ENCODE measurements at places on chromosomes 4 and X.

GRCh38 chr4:114082348-114082747 is 102.9 kb upstream of the ARSJ start:
- H3K36me3 ChIP-seq = no peaks in the 10 kb centered on the region
- no peak for DNase-seq
- no peak overlapping the region for H3K4me3 ChIP-seq
- H3K4me1 ChIP-seq = peaks cover 47% of the 10 kb centered on the region
- no peak overlapping the region for H3K27ac ChIP-seq

GRCh38 chr4:188958346-188958745 is 819.1 kb downstream of the TRIML1 start:
- no peaks in the 10 kb centered on the region for H3K36me3 ChIP-seq
- no peak overlapping the region for H3K4me3 ChIP-seq

- DNase-seq = peak; percentile 82
- H3K4me3 ChIP-seq = peak overlapping the region; percentile 85
- peak overlapping the region; percentile 77 for H3K27ac ChIP-seq
- H3K36me3 ChIP-seq = no peaks in the 10 kb centered on the region
- H3K4me1 ChIP-seq = peaks cover 72% of the 10 kb centered on the region
- no peaks in the 10 kb centered on the region for H3K27me3 ChIP-seq
These were observed 249.2 kb downstream of the TENM3 start for GRCh38 chr4:182492423-182492822.

DNA sequence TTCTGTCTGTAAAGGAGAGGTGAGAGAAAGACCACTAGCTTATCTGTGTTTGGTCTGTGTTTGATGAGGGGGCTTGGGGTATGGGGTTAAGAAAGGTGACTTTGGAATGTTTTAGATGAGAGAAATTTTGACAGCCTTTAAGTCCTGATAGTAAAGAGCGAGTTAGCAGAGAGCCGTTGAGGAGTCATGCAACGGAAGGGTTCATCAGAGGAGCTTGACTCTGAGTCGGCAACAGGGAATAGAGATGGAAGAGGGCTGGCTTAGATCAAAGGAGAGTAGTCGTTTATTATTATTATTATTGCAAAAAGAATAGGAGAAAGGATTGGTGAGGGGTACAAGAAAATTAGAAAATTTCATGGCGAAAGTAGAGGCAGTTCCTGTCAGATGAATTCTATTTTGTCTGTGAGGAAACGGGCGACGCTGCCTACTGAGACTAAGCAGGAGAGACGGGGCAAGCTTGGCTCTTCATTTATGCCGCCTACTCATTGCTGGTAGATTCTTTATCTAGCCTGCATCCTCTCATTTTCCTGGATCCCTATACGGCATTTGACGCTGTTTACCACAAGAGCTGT is 473 bp upstream of the VAMP7 start:
- H3K27ac ChIP-seq = peak overlapping the region; percentile 93
- no peak for DNase-seq
- peak overlapping the region; percentile 89 for H3K4me3 ChIP-seq
- H3K4me1 ChIP-seq = no peaks in the 10 kb centered on the region

- peak; percentile 40 for DNase-seq
- H3K4me1 ChIP-seq = peaks cover 25% of the 10 kb centered on the region
- H3K4me3 ChIP-seq = no peak overlapping the region
- no peaks in the 10 kb centered on the region for H3K27me3 ChIP-seq
These were observed 15.4 kb downstream of the HMGB2 start for GRCh38 chr4:173318648-173319211.

DNA sequence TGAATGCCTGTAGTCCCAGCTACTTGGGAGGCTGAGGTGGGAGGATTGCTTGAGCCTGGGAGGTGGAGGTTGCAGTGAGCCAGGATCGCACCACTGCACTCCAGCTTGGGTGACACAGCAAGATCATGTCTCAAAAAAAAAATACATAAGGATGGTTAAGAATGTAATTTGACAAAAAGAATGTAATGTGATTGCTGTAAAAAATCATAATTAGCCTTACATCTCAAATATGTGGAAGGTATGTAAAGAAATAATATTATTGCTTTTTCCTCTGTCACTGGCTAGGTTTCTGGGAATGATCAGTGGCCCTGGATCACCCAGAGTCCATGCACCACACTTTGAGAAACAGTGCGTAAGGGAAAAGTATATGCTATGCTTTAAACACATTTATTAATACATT is 106.1 kb upstream of the C1GALT1C1 start:
- H3K4me1 ChIP-seq = peaks cover 74% of the 10 kb centered on the region
- H3K27ac ChIP-seq = peak overlapping the region; percentile 96
- no peak for DNase-seq
- peaks cover 3% of the 10 kb centered on the region for H3K27me3 ChIP-seq
- H3K4me3 ChIP-seq = no peak overlapping the region

DNA sequence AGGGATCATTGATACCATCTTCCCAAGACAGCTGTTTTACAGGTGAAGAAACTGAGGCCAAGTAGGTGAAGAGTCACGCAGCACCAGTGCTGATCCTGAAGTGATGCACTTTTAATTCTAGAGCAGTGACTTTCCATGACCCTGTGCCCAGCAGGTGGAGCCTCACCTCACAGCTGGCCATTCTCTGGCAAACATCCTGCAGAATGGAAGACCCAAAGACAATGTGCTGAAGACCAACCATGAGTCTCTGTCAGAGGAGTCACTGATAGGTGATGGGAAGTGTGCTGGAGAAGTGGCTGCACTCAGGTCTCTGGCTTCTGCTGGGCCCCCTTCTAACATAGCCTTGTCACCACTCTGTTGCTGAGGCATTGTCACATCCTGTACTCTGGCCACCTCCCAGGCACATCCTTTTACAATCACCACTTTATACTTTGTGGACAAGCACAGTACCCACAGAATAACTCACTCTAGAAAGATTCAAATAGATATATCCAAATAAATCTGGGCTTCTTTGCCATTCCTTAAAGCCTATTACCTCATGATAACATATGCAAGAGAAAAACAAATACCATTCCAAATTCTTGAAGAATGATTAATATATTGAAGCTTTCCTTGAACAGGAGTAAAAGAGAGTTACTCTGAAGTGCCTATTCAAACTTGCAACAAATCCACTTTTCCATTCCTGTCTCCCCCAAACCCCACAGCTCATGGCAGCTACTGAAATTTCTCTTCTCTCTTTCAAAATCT is 64.1 kb upstream of the SCOC start:
- peak; percentile 44 for DNase-seq
- peak overlapping the region; percentile 67 for H3K27ac ChIP-seq
- H3K27me3 ChIP-seq = peaks cover 7% of the 10 kb centered on the region

DNA sequence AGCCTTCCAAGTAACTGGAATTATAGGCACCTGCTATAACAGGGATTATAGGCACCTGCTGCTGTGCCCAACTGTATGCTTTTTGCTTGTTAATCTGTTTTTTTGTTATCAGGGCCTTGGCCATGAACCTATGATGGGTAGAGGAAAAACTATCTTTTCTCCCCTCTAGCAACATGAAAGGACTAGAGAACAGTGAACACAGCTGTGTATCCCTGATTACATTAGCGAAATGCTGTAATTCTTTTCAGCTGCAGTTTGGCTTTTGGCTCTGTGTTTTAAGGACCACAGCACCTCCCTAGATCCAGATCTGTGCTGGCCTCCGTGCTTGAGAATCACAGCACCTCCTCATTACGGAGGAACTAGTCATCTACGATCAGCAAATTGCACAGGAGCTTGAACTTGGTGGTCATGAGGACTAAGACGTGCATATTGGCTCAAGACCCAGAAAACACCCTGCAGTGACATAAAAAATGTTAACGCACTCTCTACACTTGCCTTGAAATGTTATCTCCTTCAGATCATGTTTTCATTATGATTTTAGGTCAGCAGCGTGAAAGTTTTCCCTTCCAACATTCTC is 57.7 kb upstream of the S100G start:
- H3K4me1 ChIP-seq = peaks cover 20% of the 10 kb centered on the region
- H3K4me3 ChIP-seq = no peak overlapping the region
- no peaks in the 10 kb centered on the region for H3K27me3 ChIP-seq
- 0 out of 2 replicates have a peak, but pooled peaks cover 11% of the 10 kb centered on the region for H3K36me3 ChIP-seq
- no peak overlapping the region for H3K27ac ChIP-seq
- DNase-seq = no peak

- H3K27me3 ChIP-seq = peaks cover 1% of the 10 kb centered on the region
- no peaks in the 10 kb centered on the region for H3K36me3 ChIP-seq
- no peak overlapping the region for H3K4me3 ChIP-seq
- no peaks in the 10 kb centered on the region for H3K4me1 ChIP-seq
These were observed 5.6 kb downstream of the MSANTD1 start for GRCh38 chr4:3254302-3255131.

DNA sequence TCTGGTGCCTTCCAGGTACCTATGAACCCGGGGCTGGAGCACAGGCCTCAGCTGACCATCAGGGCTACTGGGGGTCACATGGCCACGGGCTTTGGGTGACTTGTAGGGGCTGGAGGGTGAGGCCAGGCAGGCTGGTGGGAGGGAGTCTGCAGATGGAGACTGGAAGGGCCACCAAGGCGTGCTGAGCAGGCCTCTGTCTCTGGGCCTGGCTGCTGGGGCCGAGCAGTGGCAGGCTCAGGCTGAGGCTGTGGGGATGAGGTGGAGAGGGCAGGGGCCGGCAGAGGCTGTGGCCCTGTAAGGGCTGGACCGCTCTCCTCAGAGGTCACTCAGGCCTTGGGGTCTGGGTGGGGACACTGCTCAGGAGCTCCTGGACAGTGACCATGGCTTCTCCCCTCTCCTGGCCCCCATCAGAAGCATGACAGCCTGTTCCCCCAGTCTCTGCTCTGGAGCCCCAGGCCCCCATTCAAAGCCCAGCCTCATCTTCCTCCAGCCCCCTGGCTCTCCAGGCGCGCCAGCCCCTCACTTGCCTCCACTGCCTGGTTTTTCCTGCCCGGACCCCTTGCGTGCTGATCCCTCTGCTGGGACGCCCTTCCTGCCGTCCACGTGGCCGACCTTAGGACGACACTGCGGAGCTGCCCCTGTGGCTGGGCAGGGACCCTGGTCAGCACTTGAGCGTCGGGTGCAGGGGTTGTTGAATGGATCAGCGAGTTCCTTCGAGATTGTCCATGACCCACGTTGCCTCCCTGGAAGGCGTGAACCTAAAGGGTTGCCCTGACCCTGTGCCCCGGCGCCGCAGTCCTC is 11.1 kb upstream of the NAT8L start:
- H3K36me3 ChIP-seq = no peaks in the 10 kb centered on the region
- no peak overlapping the region for H3K27ac ChIP-seq
- H3K27me3 ChIP-seq = peaks cover 20% of the 10 kb centered on the region
- no peak for DNase-seq
- no peak overlapping the region for H3K4me3 ChIP-seq

- H3K27ac ChIP-seq = no peak overlapping the region
- H3K36me3 ChIP-seq = peaks cover 5% of the 10 kb centered on the region
- peaks cover 1% of the 10 kb centered on the region for H3K27me3 ChIP-seq
- H3K4me1 ChIP-seq = peaks cover 10% of the 10 kb centered on the region
- H3K4me3 ChIP-seq = no peak overlapping the region
These were observed 62.8 kb downstream of the LRBA start for GRCh38 chr4:150952167-150952845.

DNA sequence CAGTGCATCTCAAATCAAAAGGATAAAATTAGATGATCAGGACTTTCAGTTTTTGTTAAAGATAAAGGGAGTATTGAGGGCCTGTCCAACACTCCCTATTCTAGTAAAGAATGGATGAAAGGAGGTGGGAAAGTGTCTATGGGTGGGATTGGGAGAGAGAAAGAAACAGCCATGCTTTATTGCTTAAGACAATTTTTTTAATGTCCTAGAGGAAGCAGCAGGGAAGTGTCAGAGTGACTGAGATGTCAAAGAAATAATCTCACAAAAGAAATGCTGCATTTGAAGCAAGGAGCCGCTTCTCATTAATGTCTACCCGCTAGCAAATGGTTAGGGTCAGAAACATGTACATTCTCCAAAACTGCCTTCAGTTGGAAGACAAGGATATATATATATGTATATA is 117.4 kb upstream of the GALNT7 start:
- no peaks in the 10 kb centered on the region for H3K36me3 ChIP-seq
- no peaks in the 10 kb centered on the region for H3K27me3 ChIP-seq
- H3K27ac ChIP-seq = no peak overlapping the region
- DNase-seq = no peak
- H3K4me1 ChIP-seq = no peaks in the 10 kb centered on the region

Measured in HFFc6 (cell line).